ENCODE measurements at places on chromosomes 4 and X.

GRCh38 chr4:171817026-171817425 lies 3.8 kb downstream of the GALNTL6 start:
- no peak for DNase-seq

DNA sequence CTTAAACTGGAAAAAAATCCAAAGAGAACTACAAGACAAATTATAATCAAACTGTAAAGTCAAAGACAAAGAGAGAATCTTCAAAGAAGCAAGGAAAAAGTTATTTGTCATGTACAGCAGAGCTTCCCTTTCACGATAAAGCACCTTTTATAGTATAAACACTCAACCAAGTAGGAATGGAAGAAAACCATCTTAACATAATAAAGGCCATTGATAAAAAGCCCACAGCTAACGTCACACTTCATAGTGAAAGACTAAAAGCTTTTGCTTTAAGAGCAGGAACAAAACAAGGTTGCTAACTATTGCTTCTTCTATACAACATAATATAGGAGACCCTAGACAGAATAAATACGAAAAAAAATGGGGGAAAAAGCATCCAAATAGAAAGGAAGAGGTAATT lies 595.7 kb upstream of the POU3F4 start:
- no peak for DNase-seq

DNA sequence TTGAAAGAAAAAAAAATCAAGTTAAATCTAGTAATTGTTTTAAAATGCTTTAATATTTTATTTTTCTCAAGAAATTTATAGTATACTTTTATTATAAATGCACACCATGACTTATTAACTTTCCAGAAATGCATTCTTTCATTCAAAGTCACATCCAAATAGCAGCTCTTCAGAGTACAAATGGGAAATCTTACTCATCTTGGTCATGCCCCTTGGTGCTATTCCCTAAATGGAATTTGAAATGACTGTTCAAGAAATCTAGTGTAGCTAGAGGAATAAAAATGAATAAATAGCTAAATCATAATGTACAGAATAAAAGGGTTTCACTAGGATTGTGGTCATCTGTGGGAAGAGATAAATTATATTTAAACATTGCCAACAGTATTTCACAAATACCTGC lies 1139.7 kb downstream of the PCDH18 start:
- DNase-seq: no peak

DNA sequence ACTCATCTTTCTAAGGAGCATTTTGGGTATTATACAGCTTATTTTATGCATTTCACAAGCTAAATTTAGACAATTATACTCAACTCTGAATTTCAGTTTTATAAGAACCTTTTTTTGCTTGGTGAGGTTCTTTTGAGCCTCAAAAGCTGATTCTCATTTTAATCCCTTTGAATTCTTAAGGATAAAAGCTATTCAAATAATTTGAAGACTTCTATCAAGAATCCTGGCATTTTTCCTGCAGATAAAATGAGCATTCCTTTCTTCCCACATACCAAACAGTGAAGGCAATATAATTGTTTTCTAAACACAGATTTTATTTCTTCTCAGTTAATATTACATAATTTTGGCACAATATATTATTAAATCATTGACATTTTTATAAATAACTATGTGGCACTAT lies 118.4 kb upstream of the GPM6A start:
- DNase-seq: no peak

DNA sequence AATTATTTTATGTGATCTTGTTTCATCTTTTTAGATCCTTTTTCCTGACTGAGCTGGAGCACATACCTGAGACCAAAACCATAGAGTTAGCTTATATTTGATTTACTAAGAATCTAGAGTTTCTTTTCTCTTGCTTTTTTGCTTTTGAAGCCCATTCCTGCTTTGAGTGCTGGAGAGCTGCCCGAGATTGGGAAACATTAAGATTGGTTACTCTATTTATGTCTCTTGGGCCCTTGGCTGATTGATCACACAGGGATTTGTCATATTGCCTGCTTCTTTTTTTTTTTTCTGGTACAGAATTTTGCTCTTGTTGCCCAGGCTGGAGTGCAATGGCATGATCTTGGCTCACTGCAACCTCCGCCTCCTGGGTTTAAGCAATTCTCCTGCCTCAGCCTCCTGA lies 73.9 kb downstream of the REPS2 start:
- DNase-seq: no peak

DNA sequence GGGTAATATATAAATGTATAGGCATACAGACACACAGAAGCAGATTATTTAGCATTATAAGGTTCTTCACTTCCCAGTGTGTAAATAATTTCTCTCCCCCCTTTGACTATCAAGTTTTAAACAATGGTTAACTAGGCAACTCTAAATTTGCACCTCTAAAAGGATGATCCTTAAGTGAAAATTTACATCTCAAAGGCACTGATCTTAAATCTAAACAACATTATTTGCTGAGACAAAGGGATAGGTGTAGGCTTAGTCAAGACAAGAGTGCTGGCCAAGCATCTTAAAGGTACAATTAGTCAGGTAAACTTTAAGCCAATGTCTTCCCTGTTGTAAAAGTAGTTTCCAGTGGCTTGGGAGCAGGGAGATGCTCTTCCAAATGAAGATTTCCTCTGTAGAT lies 33.0 kb downstream of the NLRP2B start:
- DNase-seq: no peak

DNA sequence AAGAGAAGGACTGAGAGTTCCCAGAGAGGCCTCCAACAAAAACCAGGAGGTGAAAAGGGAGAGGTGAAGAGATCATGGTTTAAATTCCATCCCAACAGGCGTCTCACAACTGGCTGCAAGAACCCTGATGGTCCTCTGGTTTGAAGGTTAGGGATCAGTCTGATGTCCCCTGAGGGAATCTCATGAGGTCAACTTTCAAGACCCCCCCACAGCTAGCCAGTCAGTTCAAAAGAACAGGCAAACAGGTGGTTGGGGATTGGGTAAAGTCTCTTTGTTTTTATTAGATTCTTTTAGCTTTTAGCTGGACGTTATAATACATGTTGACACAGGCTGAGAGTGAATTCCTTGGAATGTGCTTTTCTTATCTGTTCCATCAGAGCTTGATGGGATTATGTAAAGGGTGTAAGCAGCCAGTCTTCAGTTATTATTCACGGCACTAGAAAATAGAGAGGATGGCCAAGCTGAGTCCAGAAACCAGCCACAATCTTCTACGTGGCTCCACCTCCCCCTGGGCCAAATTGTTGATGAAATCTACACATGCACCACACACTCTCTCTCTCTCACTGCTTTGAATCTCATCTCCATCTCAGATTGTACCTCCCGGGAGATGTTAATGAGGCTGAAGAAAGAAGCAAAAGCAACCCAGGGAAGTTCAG lies 20.8 kb downstream of the ENPP6 start:
- DNase-seq: no peak

DNA sequence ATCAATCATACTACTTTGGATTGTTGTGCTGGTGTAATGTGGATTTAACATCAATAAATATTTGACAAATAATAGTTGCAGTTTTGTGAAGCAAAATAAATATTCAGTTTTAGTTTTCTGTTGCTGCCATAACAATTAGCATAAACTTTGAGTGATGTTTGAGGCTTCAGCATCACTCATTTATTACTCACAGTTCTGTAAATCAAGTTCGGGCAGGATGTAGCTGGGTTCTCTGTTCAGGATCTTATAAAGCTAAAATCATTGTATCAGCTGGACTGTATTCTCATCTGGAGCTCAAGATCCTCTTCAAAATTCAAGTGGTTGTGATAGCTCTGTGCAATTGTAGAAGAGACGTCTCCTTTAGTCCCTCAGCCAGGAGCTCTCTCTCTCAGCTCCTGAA lies 81.7 kb downstream of the CBR4 start:
- DNase-seq: no peak

- DNase-seq: no peak
Measured at GRCh38 chr4:177579649-177580048, 137.4 kb upstream of the AGA start.

GRCh38 chr4:55395218-55395528 lies 584 bp upstream of the TMEM165 start:
- DNase-seq: no peak

DNA sequence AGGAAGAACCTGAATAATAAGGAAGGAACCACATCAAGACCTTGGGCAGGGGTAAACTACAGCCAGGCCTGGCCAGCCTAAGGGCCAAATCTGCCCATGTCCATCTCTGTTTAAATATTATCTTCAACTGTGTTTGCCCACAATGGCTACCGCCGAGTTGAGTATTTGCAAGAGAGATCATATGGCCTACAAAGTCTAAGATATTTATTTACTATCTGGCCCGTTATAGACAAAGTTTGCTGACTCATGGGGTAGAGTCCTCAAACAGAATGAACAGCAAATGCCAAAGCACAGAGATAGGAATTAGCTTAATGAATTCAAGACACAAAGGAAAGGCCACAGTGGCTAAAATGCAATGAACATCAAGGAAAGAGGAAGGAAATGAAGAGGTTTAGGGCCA lies 44.8 kb downstream of the RPS6KA3 start:
- DNase-seq: no peak

GRCh38 chrX:332916-333610 lies 14.5 kb upstream of the GTPBP6 start:
- DNase-seq: no peak

DNA sequence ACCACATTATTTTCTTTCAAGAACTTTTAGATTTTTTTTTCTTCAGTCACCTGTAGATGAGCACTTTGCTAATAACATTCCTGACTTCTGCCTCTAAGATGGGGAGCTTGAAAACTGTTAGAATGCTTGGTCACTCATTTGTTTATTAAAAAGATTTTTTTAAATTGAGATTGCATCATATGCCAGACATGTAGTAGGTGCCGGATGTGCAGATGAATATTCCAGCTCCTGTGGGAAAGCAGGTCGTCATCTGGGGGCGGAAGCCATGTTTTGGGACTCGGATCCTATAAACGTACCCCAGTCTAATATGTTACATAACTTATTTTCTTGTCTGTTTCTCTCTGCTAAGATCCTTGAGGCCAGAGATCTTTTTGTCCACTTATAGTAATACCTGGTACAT lies 236.8 kb downstream of the ARHGAP10 start:
- DNase-seq: no peak

DNA sequence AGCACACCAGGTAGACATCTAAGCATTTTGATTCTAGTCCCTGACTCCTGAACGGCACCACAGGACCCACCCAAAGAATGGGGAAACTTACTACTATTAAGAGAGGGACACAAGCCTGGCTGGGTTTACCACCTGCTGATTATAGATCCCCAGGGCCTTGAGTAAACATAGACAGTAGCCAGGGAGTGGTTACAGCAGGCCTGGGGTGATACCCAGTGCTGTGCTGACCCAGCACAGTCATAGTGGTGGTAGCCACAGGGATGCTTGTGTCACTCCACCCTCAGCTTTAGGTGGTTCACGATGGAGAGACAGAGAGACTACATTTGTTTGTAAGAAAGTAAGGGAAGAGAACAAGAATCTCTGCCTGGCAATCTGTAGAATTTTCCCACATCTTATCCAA lies 11.7 kb downstream of the CYSLTR1 start:
- no peak for DNase-seq

DNA sequence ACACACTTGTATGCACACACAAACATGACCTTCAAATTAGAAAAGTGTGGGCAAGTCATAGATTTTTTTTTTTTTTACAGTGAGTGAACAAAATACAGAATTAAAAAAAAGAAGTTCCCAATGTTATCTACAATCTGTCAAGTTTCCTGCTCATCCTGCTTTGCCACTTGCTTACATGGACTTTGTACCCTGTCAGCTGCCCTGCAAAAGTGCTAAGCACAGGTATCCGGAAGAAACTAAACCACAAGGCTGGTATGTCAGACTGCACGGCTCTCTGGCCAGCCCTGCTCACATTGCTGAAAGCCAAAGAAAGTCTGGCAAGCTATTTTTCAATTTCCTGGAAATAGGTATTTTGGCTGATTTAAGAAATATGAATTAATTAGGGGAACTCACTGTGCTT lies 38.9 kb upstream of the BCLAF3 start:
- DNase-seq: no peak

DNA sequence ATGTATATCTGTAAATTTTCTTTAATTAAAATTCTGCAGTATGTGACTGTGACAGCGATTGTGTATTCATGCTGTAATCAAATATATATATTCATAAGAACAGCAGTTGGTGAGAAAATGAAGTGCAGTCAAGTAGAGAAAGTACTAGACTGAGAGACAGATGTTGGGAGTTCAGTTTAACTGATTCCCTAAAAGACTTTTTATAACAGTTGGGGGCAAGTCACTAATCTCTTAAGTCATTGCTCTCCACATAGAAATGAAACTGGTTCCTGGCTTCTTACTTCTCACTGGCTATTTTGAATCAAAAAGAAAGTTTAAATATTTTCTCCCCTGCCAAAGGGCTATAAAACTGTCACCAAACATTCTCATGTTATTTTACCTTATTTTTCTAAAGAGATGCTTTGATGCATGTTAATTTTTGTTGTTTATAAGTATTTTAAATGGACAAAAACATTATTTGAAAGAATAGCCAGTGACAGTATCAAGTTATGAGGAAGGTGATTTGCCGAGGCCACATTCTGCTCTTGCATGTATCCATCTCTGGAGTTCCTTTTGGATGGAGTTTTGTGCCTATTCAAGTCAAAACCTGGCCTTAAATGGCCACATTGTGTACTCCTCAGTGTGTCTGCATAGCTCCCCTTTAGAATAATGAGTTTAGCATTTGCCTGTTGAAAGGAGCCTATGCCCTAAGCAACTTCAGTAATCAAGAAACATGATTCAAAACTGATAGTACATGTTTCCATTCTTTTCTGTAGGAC lies 30.8 kb downstream of the EXOC1 start:
- DNase-seq: no peak

DNA sequence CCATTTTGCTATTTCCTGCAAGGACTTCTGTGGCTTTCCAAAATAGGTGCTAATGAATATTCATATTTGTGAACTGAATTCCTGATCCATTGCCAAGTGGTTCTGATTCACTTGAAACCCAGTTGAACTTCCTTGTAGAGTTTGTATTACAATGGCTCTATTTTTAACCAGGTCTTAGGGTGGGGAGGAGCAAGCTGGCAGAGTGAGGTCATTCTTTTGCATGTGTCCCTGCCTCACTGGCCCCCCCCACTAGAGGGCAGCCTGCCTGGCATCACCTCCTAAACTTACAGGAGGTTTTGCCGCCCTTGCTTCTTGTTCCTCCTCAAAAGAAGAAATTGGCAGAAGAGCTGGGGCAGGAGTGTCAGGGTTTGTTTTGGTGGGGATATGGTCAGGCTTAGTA lies 10.5 kb downstream of the PTTG2 start:
- DNase-seq: no peak

GRCh38 chrX:3960952-3961351 lies 247.5 kb upstream of the PRKX start:
- no peak for DNase-seq

DNA sequence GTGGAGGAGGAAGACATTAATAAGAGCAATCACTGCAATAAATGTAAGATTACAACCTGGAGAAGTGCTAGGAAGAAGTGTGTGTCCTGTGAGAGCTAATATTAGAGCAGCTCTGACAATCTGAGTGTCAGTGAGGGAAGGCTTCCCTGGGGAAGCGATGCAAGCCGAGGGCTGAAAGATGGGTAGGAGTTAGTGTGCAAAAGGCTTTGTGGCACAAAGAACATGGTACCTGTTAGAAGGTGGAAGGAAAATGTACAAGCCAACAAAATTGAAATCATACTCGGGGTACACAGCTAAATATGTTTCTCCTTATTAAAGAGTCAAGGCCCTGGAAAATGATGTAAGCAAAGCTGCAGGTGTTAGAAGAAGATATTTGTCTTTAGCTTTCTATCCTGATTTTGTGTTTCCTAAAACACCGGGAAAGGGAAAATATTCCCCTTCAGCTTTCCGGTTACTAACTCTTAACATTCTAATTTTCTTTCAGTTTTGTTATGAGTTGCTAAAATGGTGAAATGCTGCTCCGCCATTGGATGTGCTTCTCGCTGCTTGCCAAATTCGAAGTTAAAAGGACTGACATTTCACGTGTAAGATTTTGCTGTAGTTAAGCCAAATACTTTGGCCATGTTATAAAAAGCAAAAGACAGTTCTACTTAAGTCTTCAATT lies 808 bp downstream of the THAP6 start:
- DNase-seq: no peak

All from GM12892 (cell line).